Left ventricle myocardium superior (tissue), 1 donor: ENCODE measurements at places on chromosomes 6 and 20. TPM values are rescaled to one million over a fixed set of nuclear protein-coding genes. Genes with fewer than 3 reads are reported as not detected.

The TAGAP gene
- 2.1 TPM for total RNA-seq

GRCh38 chr6:156780102-156780641 is 3.0 kb downstream of the ARID1B start:
- no peak for DNase-seq

- no peak for DNase-seq
Measured at GRCh38 chr6:168590406-168590805, 149.4 kb downstream of the SMOC2 start.

The CAGE1 gene
- total RNA-seq = not detected

DNA sequence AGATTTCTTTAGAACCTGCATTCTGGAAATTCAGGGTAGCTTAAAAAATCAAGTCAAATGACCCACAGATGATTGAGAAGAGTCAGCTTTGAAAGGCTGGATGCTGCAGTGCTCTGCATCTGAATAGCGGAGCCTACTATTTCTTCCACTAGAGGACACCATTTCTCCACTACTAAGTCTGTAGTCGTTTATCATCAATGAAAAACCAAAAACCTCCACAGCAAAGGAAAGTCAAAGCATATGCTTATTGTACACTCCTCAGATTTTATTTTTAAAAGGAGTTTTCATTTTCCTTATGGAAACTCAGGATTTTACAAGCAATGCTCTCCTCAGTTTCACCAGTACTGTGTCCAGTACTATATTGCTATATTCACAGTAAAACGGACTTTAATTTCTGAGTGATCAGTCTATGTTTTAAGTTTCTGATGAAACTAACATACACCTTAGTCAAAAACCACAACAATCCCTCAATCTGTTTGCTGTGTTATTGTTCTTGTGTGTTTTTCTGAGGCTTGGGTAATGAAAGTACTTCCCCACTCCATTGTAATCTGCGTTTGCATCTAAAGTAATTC is 50.5 kb upstream of the ENPP5 start:
- no peak for DNase-seq

DNA sequence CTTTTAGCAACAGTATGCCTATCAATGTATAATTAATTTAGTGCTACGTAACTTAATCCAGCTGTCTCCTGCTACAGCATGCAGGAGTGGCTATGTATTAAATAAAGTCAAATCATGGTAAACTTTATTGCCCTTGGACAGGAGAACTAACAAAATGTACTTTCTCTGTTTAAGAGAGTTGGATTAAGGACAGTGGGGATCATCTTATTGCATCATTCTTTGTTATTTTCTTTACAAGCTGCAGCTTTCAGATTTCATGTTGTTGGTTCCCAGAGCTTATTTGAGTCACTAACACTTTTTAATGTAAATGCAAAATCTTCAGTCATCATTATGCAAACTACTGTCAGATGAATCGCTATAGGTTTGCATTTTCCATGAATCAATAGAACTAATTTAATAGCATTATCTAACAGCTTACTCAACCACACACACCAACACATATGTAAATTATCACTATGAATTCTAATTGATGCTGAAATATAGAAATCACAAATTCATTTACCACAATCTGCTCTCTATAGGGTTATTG is 424.7 kb downstream of the MMUT start:
- no peak for DNase-seq

- no peak for DNase-seq
Measured at GRCh38 chr6:105780146-105780860, 305.8 kb upstream of the PRDM1 start.

DNA sequence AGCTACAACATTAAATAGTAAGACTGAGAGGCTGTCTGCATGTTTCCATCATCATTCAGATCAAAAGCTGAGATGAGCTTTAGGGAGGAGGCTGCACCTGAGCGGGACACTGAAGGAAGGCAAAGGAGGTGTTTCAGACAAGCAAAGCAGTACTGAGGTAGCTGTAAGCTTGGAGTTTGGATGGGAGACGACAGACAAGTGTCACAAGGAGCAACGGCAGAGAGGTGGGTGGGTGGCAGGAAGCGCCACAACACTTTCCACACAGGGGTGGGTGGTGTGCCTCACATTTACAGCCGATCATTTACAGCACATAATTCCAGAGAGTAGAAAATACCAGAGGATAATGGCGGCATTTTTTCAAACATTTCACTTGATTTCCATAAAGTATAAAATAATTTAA is 205.5 kb upstream of the SHLD1 start:
- DNase-seq = no peak

- DNase-seq = no peak
Measured at GRCh38 chr6:149020319-149020718, 273.5 kb downstream of the UST start.

DNA sequence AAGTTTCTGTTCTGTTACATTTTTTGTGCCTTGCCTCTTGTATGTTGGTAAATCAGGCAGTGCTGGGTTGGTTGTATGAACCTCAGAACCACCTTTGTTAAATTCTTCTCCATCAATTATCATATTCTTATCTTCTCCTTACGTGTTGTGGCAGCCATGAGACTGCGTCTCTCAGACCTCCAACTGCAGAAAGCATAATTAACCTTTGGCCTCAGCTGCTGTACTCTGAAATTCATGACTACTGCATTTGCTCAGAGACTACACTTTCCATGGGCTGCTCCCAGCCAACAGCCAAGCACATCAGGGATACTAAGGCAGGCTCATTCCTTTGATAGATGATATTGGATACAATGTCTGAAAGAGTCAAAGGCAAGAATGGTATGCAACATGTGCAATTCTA is 15.1 kb upstream of the SNX3 start:
- DNase-seq = no peak

The DUSP15 gene
- total RNA-seq = 4.0 TPM

DNA sequence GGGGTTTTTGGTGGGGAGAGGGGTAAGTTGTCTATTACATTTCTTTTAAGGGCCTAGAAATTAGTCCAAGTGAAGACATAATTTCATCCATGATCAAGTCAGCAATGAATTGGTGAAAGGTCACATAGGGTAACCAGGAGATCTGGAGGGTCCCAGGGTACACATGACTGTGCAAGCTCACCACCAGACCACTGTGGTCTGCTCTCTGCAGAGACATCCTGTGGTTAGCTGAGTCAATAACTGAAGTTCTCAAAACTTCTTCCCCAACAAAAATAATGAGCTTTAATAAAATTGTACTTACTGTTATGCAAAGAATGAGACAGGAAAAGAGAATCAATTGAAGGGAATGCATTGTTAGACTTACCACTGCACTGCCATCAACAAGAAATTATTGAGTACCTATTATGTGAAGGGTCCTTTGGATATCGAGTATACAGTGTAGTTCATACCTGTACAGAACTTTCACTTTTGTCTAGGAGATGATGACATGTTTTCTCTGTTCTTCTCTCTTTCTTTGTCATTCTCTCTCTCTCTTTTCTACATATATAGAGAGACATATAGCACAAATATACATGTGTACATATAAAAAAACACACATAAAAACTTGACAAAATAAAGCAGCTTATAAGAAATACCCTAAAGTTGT is 209.8 kb downstream of the GJA1 start:
- no peak for DNase-seq

The MEI4 gene
- total RNA-seq = 0.32 TPM

DNA sequence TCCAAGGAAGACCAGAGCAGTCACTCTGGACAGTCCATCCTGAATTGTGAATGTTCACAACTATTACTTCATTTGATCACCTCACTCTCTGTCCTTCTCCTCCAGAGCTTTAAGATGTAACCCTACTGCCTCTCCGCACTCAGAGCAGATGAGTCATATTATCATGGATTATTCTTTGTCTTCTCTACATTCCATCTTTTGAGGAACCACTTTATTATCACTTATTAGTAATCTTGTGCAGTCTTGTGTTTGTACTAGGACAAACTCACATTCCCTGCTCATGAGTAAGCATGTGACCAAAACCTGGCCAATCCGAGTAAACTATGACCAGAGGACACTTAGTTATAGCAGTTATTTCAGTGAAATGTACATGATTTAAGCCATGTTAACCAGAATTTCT is 401.5 kb upstream of the ADGRB3 start:
- DNase-seq = no peak

DNA sequence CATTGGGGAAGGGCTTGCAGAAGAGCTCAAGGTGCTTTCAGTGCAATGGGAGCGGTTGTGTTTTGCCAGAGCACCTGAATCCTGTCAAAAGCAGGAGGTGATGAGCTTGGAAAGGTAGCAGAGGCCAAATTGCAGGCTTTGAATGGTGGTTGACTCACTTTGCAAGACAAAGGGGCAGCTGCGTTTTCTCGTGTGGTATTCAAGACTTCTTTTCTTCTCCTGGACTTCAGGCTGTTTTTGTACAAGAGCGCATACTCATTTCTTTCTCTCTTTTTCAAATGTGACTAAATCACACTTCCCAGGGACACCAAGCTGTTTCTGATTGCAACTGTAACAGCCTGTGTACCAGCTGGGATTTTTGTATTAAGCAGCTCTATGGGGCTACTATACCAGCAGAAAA is 32.3 kb downstream of the GHRH start:
- no peak for DNase-seq

GRCh38 chr20:60851826-60852704 is 400.0 kb upstream of the CDH4 start:
- DNase-seq = no peak

DNA sequence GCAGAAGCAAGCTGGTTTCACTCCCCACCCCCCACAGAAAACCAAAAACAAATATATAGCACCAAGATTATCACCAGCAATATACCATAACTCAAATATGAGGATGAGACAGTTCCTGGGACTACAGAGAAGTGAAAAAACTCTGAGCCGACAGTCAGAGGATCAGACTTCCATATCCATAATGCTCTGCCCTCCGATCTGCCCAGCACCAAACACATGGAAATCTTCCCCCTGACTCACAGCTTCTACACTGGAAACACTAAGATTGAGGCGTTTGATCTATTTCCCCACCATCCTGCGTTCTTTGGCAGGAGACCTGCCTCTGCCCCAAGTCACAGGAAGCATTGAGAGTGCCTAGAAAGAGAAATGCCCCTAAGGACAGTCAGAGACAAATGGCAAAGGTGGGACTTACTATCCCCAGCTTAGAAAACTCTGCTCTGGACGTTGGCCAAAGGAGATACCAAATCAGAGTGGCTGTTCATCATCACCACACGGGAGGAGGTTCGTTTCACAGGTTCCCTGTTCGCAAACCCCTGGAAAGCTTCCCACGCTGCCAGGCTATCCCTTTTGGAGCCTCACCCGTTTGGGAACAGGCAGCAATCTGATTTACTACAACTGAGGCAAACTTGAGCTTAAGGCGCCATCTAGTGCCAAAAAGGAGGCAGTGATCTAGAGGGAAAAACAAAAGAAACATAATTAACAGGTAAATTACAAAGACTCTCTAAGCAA is 48.7 kb upstream of the SRSF6 start:
- no peak for DNase-seq
